Bone marrow (tissue), 2 donors: ENCODE measurements at places on chromosomes 2 and 18.

- DNase-seq: no peak
Observed at GRCh38 chr2:10931710-10932255, 20.0 kb downstream of the KCNF1 start.

- no peak for DNase-seq
Observed at GRCh38 chr2:63598981-63599380, 10.2 kb downstream of the MDH1 start.

- no peak for DNase-seq
Observed at GRCh38 chr2:138453815-138454214, 47.8 kb upstream of the SPOPL start.

DNA sequence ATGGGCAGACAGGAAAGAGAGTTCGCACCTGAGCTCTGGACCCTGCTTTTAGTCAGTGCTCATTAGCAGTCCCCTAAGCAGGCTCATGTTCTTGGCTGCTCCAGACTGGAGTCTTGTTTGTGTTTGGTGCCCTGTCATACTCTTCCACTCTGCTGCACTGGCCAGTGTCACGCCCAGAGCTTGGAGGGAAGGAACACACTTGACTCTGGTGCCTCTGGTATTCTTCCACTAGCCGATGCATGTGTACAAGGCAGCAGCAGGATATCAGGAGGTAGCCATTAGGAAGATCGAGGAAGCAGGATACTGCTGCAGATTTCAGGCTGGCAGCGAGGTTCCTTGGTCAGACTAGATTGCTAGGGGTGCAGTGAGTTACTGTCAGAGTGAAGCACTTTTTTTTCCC, 81.4 kb upstream of the B3GNT2 start:
- no peak for DNase-seq

GRCh38 chr2:39218391-39218790, 25.4 kb downstream of the CDKL4 start:
- no peak for DNase-seq

- DNase-seq: no peak
Observed at GRCh38 chr18:62847081-62847480, 131.7 kb downstream of the PHLPP1 start.

DNA sequence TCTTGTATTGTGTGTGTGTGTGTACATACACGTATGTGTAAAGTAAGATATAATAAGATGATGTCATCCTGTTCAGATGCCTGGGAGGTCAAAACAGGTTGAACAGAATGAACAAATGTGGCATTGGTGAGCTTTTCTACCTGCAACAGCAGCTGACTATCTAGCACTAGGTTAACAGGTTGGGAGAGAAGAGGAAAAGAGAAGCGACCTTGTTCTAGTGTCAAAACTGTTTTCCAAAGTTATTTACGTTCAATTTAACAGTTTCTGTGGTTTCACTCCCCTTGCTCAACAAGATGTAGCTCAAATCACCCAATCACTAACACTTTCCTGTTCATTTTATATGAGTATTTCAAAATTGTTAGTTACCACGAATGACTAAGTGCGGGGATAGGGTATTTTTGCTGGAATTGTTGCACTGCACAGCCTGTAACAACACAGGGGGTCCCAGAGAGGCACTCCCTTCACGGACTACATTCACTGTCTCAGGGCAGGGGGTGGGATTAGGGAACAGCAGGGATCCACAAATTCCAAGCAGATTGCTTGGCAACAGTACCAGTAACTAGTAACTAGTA, 67.5 kb upstream of the DTNB start:
- no peak for DNase-seq

- DNase-seq: peak; percentile 38
Observed at GRCh38 chr2:74206180-74206688, 7.8 kb downstream of the MTHFD2 start.

GRCh38 chr2:216426166-216426777, 14.0 kb downstream of the SMARCAL1 start:
- no peak for DNase-seq

DNA sequence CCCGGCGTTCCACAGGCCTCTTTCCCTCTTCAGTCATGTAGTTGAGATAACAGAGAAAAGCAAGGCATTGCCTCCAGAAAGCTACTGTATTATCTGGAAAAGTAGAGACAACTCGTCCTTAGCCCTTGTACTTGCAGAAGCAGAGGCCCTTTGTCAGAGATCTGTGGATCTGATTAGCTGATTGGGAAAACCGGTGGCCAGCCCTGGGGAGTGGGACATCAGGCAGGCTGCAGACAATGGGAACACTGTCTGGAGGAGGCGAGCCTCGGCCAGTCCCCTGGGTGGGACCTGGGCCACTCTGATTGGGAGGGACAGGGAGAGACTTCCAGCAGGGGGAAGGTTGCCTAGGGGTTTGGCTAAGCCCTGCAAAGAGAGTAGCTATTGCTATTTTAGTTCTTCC, 1.2 kb upstream of the MC2R start:
- no peak for DNase-seq

GRCh38 chr2:168119515-168120141, 127.8 kb downstream of the STK39 start:
- no peak for DNase-seq

DNA sequence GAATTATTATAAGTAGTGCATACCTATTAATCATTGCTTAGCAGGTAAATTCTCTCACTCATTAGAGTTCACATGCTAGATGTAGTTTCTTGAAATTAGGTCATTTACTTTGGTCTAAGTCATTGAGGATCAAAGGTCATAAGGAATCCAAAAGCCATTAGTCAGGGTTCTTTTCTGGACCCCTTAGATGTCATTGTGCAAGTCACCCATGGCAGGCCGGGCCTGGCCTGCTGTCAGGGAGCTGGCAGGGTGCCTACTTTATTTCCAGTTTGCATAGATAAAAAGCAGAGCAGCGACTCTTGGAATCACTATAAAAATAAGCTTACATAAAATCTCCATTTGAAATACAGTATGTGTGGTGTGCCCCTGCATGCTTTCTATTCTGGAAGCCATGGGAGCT, 91.3 kb downstream of the MEIS1 start:
- no peak for DNase-seq

DNA sequence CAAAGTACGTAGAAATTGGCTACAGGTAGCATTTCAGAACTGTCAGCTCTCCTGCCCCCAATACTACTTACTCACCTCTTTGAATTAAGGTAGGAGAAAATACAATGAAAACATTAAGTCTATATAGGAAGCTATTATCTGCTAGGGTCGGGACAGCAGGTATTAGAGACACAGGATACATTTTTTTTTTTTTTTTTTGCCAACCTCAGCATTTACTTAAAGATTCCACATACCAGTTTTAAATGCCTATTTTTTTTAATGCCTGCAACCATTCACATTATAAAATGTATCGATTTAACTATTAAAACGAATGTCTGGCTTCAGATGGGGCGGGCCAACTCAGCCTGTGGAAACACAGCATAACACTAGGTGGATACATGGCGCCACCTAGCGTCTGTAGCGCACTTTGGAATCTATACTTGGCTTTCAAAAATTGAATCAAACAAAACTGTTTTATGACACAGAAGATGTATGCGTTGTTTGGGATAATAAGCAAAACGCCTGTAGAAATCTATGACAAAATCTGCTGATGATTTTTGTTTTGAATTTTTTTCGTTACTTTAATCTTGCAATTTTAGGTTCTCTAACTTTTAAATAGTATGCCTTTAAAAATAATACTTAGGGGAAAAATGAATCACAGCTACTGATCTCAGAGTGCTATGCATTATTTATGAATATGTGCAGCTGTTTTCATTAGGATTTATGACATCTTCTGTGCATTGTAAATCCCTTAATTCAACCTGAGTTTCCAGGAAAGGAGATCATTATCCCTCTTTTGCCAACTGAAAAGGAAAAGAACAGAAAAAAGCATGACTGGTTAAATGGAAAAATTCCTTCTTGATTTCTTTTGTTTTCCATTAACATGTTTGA, 261.0 kb downstream of the NYAP2 start:
- DNase-seq: peak; percentile 40

- DNase-seq: no peak
Observed at GRCh38 chr2:54464341-54464740, 8.2 kb downstream of the SPTBN1 start.

- no peak for DNase-seq
Observed at GRCh38 chr2:172978063-172978383, 97.6 kb upstream of the MAP3K20 start.

DNA sequence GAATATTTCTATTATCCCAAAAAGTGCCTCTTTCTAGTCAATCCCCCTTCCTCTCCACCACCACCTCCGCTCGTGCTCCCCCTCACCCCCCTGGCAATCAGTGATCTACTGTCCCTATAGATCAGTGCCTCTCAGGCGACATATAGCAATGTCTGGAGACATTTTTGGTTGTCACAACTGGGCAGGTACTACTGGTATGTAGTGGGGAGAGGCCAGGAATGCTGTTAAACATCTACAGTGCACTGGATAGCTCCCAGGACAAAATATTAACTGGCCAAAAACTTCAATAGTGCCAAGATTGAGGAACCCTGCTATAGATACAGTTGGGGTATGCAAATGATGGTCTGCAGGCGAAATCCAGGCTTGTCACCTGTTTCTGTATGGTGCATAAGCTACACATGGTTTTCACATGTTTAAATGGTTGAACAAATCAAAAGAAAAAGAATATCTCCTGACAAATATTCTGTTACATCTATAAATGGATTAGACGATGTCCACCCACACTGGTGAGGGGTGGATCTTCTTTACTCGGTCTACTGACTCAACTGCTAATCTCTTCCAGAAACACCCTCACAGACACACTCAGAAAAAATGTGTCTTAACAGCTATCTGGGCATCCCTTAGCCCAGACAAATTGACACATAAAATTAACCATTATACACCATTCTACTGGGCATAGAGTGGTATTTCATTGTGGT, 25.5 kb downstream of the DPYSL5 start:
- no peak for DNase-seq

DNA sequence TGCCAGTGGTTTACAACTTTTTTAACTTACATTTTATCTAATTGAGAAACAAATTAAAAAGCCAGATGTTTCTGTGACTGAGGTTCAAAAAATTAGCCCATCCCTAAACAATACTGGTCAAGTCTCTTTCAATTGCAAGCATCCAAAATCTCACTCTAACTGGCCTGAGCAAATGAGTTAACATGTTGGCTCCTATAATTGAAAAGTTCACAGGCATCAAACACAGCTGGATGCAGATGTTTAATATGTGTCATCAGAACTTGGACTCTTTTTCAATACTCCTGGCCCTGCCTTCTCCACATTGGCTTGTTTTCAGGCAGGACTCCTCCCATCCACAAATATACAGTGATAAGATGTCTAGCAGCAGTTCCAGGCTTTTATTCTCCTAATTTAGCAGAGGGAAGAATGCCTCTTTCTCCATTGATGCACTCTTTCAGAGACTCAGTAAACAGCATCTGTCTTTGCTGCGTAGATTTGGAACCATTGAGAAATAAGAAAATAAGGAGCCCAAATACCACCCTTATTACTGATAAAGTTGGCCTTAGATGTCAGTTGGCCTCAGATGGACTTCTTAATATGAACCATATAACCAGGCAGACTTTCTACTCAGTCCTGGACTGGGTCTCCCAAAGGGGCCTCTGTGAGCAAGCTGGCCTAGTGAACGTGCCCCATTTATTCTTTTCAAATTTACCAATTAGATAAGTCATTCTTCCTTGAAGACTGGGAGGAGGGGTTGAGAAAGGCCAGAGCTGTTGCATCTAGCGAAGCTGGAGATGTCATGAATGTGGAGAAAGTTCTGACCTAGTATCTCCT, 30.4 kb upstream of the FN1 start:
- no peak for DNase-seq

DNA sequence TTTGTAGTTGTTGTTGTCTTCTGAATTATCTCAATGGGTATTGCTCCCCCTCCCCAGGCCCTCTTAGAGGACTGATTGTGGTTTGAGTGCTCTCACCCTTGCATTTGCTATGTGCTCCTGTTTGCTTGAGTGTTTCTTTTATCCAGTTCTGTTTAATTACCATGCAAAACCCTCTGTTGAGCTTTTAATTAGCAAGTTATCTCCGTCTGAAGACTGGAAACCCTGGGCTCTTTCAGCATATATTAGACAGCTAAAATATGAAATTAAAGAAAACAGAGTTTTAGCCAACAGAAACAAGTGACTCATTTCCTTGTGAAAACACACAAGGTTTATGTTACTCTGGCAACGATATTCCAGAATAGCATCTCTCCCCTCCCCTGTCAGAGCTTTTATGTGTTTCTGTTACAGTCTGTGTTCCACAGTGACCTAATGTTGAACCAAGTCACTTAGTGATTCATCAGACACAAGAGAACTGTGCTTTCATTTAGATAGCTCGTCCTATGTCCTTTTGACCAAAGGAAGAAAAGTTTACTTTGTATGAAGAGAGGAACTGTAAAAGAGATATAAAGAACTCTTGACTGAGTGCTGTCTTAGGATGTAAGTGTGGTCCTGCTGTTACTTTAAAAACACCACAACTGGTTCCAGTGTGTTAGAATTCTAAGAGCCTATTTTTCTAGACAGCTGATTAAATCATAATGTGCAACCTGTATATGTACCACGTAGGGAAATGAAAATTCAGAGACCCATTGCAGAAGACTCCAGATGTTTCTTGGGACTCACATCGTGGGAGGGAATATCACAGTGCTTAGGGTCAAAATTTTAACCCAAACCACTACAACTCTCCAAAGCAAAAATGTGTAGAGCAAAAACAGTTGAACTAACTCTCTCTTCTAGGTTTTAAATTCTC, 172.8 kb upstream of the RBMS1 start:
- DNase-seq: no peak
